Amniotic epithelial cell (primary cell): ENCODE measurements at places on chromosomes 3 and 15.

DNA sequence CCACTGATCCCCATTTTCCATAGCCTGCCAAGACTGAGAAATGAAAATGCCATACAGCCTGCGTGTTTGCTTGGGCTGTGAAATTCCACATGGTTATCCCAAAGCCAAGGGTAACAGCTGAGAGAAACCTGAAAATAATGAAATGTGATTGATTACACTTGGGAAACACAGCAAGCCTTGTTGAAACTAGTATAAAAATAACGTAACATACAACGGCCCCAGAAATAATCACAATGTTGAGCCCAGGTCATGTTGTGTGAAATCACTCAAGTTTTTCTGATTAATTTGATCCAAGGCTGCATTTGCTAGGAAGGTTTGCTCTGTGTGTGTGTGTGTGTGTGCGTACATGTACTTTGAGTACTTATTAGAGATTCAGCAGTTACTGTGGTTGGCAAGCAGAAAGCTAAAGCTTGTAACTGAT is 269.0 kb downstream of the OXSM start:
- DNase-seq: no peak

- DNase-seq: no peak
Observed at GRCh38 chr3:196169836-196170240, 41.4 kb downstream of the ZDHHC19 start.

GRCh38 chr3:56005196-56005805 is 463.0 kb downstream of the ERC2 start:
- peak; percentile 61 for DNase-seq

DNA sequence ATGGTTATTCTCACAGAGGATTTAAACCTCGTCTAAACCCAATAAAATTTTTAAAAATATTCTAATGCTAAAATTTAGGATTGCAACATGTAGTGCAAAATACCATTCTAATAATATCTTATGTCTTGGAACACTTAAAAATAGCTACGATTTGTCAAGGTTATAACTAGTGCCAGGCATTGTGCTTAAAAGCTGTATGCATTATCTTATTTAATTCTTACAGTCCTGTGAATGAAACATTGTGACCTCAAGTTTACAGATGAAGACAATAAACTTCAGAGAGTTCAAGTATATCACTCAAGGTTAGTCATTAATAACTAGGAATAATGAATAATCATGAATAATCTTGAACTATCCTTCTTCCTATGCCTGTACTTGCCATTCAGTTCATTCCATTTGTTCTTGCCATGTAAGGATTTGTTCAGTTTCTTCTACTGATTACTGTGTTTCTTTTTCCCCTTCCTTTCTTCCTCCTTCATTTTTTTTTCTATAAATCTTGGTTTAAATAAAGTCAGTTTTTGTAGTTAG is 897.6 kb upstream of the NR2F2 start:
- DNase-seq: no peak

DNA sequence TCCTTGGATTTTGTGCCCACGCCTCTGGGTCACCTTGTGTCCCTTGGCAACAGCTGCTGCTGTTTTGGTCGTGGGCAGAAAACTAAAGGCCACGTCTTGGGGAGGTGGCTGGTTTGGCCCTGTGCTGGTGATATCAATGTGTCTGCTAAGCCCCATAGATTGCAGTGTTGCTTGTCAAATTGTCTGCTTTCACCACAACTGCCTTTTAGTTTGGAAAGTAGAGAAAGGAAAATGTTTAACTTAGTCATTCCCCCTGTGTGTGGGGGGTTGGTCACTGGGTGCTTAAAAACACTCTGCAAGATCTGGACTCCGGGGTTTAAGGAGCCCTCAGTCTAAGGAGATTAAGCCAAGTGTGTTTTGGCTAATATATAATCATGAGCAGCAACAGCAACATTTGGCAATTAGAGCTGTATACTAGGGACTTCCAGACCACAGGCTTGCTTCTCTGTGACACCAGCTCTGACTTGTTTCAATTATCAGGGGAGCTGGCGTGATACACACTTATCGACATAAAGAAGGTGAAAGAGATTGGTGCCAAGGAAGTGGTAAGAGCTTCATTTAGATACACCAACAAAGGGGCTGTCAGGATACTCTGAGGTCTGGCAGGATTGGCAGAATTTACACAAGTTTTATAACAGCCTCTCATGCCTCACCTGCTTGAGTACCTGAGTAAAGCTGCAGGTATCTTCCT is 3.5 kb downstream of the SMAD3 start:
- DNase-seq: peak; percentile 64

- DNase-seq: peak; percentile 67
Observed at GRCh38 chr3:9384141-9384828, 13.1 kb upstream of the SETD5 start.
